ENCODE measurements at places on chromosomes 5 and 9.

GRCh38 chr9:82996941-82997340 is 66.0 kb downstream of the RASEF start:
- no peak for DNase-seq

DNA sequence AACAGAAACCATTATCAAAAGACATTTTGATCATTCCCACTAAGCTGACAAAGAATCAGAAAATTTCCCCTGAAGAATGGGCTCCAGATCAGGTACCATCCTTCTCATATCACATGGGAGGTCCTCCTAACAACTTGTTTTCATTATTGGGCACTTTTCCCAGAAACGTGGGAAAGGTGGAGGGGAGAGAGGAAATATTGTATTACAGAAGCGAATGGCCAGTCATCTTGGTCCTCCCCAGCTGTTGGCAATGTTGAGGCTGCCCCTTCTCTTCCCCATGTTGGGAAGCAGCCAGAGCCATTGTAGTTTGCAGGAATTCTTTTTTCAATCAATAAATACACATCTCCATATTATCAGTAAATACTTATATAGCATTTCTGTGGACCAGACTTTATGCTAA is 126.2 kb upstream of the ZNF608 start:
- no peak for DNase-seq

DNA sequence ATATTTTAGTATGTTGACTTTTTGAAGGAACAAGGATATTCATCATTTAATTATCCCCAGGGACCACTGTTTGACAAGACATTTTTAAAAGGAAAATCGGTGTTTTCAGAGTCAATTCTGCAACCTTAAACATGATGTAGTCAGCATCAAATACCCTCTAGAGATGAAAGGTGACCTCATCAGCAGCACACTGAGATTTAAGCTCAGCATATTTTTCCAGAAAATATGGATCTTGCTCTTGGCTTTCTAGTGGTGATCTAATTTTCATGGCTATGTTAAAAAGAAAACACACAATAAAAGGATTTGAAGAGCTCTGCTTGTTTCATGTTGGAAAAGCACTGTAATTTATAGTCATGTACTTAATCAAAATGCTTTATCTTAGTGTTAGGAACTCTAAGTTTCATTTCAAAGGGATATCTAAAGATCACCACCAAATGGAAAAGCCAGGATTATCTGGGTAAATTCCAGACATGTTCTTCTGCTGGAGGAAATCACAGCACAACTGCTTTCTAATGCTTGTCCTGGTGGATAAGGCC is 487.2 kb downstream of the ENC1 start:
- no peak for DNase-seq

DNA sequence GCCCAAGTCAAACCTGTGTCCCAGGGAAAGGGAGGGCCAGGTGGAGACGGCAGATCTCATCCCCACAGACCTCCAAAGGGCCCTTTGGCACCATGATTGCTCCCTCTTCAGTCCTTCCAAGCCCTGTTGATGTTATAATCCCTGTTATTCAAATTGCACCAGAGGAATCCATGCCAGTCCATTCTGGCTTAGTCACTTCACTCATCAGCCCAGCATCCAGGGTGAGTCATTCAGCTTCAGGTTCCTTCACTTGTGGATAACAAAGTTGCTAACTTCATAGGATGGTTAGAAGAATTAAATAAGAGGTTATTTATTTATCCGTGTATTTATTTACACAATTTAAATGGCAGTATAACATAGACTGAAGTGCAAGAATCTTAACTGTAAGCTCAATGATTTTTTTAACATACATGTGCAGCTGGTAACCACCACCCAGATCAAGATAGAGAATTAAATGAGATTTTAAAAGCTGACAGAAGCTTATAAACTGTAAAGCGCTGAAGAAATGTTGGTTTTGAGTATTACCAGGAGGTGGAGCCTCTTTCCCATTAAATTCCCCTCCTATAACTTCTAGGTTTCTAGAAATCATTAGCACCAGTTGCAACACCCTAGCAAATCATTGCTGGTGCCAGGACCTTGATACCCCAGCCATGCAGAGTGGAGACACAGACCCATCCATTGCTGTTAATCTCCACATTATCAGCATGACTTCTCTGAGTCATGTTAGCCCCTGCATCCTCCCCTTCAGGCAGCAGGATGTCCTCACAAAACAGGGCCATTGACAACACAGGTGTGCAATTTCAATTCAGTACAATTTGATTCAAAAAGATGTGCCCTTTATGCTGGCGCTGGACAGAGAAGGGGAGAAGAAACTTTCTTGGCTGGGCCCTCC is 77.4 kb downstream of the SEC61B start:
- DNase-seq = no peak

All from anterior cingulate cortex (tissue), 58 donors.